ENCODE measurements at places on chromosomes 4 and X.

- no peak for DNase-seq
Observed at GRCh38 chr4:2888886-2889285, 45.2 kb downstream of the ADD1 start.

GRCh38 chrX:100831219-100831946 is 11.2 kb downstream of the CSTF2 start:
- no peak for DNase-seq

GRCh38 chr4:4869731-4870571 is 10.5 kb downstream of the MSX1 start:
- DNase-seq = no peak

DNA sequence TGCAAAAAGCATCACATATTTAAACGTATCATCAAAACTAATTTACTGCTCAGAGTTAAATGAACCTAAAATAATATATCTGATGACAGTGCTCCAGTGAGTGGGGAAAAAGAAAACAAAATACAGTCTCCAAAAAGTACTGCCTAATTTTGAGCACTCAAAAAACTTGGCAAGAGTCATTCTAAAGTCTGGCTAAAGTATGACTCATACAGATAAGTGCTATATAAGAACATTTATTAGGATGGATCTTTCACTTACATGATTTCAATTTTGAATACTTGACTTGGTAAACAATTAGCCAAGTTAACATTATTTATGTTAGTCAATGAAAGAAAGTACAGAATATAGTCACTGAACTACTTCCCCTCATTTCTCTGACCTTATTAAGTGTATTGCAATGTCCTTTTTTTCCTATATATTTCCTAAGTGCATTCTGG is 27.2 kb downstream of the FBXO8 start:
- no peak for DNase-seq

- no peak for DNase-seq
Observed at GRCh38 chrX:9902656-9903055, 64.5 kb upstream of the CLDN34 start.

- DNase-seq = no peak
Observed at GRCh38 chr4:74181219-74181618, 23.3 kb downstream of the MTHFD2L start.

DNA sequence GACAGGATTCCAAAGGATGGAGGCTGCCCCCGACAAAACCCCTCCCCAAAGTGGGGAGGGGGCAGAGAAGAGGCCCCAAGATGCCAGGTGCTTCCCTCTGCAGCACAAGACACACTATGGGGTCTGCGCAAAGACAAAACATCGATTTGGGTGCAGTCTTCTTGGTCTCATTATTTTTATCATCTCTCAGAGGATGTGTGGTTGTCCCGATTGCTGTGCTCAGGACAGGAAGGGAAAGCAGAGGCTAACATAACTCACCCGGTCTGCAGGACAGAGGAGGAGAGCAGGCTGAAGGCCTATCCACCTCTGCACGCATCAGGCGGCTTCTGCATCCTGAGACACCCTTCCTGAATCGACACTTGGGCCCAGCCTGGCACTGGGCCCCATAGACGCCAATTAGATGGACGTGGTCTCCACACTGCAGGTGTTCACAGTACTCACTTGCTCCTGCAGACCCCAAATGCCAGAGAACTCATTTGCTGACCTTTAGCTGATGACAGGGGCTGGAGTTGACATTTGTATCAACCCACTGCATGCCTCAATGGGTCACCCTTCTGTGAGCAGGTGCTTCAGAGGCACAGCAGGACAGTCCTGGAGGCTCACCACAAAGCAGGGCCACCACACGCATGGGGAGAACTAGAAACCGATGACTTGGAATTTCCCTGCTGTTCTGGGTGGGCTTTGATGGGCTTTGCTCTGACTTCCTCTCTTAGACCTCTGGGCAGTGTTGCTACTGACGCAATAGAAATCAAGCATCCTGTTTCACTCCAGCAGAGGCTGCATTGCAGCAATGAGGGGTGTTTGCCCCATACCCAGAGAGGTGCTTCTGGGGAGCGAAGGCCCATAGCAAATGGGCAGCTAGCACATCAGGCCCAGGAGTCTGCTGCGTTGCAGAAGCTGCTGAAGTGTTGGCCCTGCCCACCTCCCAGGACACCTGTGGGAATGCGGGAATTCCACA is 96.3 kb upstream of the ENPP6 start:
- no peak for DNase-seq
